ENCODE measurements at places on chromosomes 5 and 9.

DNA sequence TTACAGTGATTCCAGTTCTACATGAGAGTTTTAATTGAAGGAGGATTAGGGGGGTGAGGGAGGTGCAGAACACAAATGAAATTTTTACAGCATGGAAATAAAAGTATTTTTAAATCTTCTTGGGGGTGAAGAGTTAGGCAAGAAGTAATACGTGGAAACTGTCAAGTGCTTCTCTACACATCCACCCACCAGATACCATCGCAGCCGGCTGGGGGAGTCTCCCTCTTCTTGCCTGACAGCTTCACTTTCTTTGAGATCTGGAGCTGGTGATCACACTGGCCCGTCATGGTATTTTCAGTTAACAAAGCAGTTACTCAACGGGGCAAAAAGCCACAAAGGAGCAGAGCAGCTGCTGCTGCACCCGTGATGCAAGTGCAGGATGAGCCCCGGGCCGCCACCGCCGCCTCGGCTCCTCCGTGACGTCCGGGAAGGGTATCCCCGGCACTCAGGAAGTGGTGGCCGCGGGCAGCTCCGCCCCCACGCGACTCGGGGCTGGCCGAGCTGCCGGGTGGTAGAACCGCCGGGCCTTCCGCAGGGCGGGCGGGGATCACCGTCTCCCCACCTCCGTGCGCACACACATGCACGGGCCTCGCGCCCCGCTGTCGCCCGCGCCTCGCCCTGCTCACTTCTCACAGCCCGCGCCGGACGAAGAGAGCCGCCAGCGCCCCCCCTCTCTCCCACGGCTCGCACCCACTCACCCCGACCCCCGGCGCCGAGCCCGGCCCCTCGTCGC, 2.4 kb upstream of the NR4A3 start:
- peak; percentile 73 for DNase-seq

DNA sequence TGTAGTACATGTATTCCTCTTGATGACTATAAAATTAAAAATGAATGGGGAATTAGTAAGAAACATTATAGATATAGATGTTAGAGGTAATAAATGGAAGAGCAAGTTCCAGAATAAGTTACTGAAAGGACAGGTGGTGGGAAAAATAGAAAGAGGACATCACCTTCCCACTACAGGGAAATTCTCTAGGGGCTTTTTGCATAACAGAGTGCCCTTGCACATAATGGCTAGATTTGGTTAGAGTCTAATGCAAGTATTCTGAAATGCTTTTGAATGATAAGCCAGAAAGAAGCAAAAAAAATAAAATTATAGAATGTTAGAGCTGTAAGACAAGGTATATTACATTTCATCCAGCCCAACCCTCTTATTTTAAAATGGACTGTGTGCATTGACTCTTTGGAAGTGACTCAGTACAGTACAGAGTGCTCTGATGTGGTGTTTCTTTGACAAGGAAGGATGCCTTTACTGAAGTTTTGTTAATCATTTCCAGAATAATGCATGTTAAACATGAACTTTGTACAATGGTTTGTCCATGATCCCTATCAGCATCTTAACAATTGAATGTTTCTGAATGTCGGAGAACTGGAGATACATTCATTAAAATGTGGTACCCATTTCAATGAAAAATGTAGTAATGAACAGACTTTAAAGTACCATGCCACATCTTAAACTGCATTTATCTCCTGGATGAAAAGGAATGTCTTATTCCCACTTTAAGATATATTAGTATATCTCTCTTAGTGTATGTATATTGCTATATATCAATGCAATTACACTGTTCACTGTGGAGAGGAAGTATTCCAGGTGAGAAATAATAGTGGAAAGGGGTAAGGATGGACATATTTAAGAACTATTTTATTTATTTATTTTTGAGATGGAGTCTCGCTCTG, 391.1 kb downstream of the ADGRV1 start:
- DNase-seq, result no peak

- no peak for DNase-seq
Observed at GRCh38 chr9:37938121-37938891, 34.4 kb upstream of the SLC25A51 start.

DNA sequence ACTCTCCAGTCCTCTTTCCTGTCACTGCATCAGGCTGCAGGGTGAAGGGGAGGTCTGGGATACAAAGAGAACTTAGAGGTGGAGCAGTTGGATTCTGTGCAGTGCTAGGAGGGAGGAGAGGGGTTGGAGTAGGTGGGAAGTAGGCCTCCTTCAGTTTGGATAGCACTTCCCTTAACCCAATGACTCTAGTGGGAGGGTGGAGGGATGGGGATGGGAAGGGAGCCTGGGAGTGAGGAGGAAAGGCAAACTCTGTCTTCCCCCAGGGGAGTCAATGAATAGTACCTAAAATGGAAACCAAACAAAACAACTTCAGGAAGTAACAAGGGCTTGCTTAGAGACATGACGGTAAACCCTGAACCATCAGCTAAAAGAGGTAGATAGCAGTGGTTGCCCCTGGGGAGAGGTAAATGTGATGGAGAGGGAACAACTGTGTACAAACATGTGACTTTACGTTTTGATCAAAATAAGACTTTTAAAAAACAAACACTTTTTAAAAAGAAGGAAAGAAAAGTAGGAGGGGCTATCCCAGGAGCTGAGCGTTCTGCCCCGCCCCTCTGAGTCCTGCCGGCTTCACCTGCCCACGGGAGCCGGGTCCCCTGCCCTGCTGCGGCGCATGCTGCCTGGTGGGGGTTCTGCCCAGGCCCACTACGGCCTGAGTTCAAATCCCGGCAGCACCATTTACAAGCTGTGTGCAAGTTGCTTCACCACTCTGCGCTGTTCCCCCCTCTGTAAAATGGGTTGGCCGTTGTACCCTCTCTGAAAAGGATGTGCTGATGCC, 30.9 kb downstream of the GSN start:
- peak; percentile 17 for DNase-seq

All from NCI-H2081 (cell line).